Left ventricle myocardium superior (tissue), 1 donor: ENCODE measurements at places on chromosomes 6 and 20. TPM values are rescaled to one million over a fixed set of nuclear protein-coding genes. Genes with fewer than 3 reads are reported as not detected.

ZSCAN23 gene
- total RNA-seq, result 1.2 TPM

DNA sequence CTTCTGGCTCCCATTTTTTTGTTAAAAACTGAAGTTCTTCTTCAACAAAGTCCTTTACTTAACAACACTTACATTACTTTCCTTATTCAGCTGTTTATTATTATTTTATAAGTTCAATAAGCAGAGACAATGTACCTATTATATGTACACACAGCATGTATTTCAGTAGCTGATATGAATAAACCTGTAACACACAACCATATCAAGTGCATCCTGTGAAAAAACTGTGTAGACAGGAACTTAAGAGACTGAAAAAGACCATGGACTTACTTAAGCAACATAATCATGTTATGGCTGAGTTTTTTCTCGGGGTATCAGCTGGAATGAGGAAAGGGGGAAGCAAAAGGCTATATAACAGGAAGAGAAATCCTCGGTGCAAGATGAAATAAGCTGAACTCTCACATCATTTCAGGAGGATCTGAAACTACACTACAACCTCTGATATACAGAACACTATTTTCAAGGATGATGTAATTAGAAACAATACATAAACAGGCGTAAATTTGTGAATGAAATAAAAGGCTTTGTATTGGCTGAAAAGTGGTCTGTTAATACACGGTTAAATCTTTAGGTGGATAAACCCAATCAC, 70.9 kb downstream of the REV3L start:
- no peak for DNase-seq

DNA sequence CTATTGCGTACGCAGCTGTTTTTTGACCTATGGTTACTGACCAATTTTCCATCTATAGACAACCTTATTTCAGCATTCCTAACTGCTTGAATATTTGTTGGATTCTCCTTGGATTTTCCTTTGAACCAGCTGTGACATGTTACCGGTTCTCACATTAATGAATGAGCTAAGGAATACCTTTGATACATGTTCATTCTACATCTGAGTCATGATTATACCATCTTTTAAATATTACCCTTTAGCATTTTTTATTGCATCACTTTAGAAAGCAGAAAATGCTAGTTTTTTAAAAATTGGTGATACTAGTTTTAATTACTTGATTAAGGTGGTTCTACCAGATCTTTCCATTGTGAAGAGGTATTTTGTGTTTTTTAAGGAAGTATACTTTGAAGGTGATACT, 1.9 kb upstream of the IGF2R start:
- DNase-seq, result no peak

DNA sequence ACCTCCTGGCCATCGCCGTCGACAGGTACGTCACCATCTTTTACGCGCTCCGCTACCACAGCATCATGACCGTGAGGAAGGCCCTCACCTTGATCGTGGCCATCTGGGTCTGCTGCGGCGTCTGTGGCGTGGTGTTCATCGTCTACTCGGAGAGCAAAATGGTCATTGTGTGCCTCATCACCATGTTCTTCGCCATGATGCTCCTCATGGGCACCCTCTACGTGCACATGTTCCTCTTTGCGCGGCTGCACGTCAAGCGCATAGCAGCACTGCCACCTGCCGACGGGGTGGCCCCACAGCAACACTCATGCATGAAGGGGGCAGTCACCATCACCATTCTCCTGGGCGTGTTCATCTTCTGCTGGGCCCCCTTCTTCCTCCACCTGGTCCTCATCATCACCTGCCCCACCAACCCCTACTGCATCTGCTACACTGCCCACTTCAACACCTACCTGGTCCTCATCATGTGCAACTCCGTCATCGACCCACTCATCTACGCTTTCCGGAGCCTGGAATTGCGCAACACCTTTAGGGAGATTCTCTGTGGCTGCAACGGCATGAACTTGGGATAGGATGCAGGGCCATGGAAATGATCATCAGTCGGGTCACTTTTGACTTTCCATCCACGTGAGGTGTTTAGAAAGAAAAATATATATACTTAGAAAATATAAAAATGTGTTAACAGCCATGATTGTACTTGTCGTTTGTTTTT, 868 bp downstream of the MC3R start:
- DNase-seq, result no peak

DNA sequence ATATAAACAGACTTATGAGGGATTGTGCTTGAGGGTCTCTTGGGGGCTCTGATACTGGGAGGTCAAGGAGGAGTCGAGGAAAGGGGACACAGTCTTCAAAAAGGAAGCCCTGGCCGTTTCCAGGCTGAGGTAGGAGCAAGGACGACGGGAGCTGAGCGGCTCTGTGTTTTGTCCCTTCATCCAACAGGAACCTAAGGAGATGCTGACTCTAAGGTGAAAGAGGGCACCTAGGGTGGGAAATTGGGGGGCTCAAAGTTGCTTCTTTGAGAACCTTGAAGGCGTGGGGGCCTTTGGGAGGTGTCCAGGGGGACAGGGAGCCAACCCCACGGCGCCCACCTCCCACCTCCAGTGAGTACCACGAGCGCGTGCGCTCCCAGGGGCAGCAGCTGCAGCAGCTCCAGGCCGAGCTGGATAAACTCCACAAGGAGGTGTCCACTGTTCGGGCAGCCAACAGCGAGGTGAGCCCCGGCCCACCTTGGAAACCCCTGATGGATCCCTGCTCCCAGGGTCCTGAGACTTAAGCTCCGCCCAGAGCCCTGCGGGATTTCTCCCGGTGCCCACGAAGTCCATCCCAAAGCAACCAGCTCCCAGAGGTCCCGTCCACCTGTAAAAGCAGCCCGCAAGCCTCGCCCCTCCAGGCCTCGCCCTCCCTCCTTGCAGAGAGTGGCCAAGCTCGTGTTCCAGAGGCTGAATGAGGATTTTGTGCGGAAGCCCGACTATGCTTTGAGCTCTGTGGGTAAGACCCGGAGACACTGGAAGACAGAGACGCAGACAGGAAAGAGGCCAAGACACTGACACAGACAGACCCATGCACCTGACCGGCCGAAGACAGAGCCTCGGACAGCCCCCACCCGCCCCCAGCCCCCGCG, 2.9 kb downstream of the SPAG4 start:
- DNase-seq, result peak; percentile 48

DNA sequence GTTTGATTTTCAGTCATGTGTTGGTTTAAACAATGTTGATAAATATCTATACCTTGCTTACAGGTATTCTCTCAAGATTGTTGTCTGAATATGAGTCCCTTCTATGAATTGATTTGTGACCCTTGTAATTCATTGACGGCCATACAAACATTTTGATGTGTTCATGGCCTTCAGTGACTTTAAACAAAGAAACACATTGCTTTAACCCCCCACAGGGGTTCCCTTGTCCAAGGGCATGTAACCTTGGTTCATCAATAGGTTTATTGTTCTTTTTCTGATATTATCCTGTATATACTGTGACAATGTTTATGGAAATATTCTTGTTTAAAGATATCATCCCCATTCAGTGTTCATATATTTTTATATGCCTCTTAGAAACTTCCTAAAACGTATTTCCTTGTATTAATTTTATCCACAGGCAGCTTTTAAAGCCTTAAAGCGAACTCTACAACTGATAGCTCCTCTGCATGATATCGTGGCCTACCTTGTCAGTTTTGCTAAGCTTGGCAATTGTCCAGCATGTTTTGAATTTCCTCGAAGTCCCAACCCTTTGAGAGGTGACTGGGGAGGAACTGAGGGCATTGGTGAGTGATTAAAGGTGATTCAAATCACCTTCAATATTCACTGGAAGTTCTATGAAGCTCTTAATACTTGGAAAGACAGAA, 87.0 kb downstream of the CD164 start:
- no peak for DNase-seq
